ENCODE measurements at places on chromosomes 3 and 15. TPM values are rescaled to one million over a fixed set of nuclear protein-coding genes. Genes with fewer than 3 reads are reported as not detected.

The ZNF445 gene
- total RNA-seq, result 25.7 TPM

The NAALADL2 gene
- not detected for total RNA-seq

The CD276 gene
- 2.8 TPM for total RNA-seq

The COX17 gene
- total RNA-seq, result 50.3 TPM

Measured in T-helper 2 cell treated with Interferon-gamma antibody and Interleukin-4, amounts not matched to agents 100 ng/mL and 5 ng/mL, for 36 hours (primary cell).